ENCODE measurements at places on chromosomes 5 and 9.

GRCh38 chr9:86798966-86799365 lies 148.3 kb downstream of the GAS1 start:
- DNase-seq: no peak

DNA sequence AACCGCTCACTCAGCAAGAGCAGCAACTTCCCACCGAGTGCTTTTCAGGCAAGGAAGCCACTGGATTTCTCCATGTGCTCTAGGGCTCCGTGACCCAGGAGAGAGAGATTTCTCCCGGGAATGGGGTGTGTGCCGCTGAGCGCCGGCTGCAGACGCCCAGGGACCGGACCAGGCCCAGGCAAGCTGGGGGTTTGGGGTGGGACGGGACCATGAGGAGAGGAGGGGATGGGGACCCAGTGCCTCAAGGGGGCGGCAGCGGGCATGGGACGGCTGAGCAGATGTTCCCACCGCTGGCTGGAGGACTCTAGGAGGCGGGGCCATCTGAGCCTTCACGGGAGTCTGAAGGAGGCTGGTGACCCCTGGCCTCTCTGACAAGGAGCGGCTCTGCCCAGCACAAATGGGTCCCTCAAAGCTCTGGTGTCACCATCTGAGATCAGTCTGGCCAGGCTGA lies 8.5 kb downstream of the LCN9 start:
- DNase-seq: no peak

- DNase-seq: no peak
Observed at GRCh38 chr9:87973730-87974292, 522 bp downstream of the CDK20 start.

- no peak for DNase-seq
Observed at GRCh38 chr5:145723516-145723915, 111.6 kb downstream of the PRELID2 start.

- DNase-seq: no peak
Observed at GRCh38 chr5:136814619-136815378, 449.5 kb upstream of the TRPC7 start.

DNA sequence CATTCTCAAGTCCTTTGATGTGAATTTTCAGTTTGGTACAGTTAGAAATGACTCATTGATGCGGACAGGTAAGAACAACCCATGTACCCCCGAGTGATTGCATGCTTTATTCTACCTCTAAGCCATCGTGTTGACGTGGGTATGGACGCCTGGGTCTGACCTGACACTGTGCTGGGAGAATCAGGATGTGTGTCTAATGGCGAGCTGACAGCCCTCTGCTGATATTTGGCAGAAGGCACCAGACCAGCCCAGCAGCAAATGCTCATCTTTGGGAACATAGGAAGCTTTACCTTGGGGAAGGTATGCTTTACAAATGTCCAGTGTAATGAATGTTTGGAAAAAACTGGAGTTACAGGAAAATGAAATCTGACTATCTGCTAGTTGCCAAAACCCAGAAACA lies 20.1 kb downstream of the SLC46A2 start:
- DNase-seq: no peak

DNA sequence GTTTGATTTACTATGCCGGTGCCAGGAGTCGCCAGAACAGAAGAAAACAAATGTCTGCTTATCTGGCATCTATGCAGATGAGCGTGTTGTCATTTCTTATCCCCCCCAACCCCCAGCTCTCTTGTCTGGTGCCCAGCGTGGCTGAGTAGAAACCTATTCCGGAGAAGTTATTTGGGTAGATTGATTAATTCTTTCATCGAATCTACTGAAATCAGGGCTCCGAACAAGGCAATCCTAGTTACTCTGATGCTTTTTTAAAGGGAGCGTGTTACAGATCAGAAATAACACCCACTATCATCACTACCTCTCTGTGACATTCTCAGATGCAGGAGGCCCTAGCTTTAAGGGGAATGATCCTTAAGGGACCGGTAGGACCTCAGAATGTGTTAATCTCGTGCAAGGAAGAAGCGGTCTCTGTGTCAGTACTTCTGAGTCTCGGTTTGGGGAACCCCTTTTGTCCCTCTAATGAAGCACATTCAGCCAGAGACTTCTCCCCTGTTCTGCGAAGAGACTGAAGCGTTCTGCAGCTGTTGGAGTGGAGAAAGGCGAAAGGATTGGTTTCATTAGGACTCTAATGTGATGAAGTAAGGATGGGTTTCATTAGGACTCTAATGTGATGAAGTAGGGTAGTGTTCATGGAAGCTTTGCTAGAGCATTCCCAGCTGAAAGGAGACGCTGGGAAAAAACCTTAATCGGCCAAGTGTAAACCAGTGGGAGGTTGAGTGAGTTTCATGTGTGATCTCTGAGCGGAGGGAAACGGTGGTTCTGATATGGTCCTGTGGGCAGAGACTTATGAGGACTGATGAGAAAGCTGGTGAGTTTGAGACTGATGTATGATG lies 1.5 kb downstream of the PIP5K1B start:
- DNase-seq: no peak

DNA sequence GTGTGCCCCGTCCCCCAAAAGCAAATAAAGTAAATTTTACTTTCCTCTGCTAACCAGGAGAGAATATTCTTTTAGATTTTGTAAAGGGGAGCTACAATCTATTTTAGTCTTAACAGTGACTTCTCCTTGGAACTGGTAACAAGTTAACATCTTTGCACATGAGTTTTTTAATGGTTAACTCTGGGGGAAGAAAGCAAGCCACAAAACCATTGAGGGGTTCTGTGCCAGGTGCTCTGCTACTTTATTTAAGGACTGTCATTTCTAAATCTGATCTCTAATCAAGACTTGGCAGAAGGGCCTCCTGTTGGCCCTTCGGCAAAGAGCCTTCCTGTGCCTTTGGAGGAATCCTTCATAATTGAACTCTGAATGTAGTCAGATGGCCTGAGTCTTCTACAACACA lies 153.4 kb downstream of the SLC12A2 start:
- no peak for DNase-seq

- no peak for DNase-seq
Observed at GRCh38 chr5:97453263-97453662, 270.2 kb upstream of the RIOK2 start.

DNA sequence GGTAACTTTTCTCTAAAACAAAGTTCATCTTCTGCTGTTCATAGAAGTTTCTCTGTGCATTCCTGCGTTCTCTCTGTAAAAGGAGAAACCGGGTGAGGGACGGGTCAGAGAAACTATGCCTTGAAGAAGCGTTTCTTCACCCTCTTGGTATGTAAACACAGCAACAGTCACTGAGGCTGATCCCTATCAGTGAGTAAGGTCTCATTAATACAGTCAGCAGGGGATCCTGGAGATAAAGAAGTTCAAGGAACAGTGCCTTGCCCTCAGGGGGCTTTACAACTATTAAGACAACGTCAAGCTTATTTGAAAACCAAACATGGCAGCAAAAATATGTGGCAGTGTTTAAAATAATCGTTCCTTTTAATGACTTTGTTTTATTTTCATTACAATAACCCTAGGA lies 202.9 kb upstream of the IL12B start:
- no peak for DNase-seq

GRCh38 chr5:158392753-158393152 lies 533.8 kb upstream of the CLINT1 start:
- DNase-seq: no peak

DNA sequence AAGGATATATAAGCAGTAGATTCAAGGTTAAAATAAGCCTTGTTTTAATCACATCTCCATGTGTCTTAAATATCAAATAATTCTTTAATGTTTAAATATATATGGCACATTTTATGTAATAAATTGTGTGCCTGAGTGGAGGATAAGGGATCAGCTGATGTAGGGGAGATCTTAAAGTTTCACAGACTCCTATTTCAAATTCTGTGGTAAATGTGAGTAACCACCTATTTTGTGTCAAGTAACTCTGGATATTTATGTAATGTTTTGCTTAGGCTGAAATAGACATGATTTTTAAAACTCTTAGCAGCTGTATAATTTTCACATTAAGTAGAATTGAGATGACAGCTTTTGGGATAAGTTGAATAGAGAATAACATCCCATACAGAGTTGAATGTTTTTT lies 41.3 kb upstream of the ITGA2 start:
- no peak for DNase-seq

GRCh38 chr5:132260714-132261551 lies 3.4 kb downstream of the PDLIM4 start:
- no peak for DNase-seq

DNA sequence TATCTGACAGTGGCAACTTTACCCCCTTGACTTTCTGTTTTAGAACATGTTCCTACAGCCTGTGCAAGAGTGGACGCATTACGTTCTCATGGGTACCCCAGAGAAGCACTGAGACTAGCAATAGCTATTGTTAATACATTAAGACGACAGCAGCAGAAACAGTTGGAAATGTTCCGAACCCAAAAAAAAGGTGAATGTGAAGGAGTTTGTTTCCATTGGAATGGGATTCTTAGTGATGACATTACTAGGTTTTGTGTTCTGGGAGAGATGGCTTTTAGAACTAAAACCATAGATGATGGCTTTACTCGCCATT lies 194.1 kb downstream of the ZSWIM6 start:
- DNase-seq: no peak

DNA sequence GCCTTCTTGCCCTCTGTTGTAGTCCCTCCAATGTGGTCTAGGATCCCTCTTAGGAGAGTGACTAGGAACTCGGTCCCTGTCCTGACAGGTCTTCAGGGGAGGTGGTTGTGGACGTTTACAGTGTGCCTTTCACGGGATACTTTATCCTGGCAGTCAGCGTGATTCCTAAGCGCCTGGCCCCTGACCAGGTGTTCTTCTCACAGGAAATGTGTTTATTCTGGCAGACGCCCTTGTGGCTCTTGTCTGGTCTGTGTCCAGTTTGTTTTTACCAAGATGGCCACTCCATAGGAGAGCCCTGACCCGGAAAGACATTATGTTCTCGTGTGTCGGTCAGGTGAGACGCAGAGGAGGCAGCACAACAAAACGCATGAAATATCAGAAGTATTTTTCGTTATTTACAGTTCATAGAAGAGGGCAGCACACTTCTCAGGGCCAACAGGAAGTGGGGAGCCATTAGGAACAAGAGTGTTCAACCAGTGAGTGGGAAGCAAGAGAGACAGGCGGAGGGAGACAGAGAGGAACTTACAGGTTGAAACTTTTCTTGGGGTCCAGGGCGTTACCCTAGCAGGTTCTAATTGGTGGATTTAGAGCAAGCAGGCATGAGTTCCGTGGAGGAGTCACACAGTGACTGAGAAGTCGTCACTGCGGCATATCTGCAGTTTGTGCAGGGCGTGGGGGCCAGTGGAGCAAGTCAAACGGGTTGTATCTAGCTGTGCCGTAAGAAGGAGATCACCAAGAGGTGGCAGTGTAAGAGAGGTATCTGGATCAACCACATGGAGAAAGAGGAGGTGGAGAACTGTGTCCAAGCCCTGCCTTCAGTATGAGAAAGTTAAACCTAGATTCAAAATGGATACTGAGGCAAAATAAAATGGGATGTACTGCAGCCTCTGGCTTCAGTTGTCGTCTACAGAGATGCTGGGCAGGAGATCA lies 412.9 kb downstream of the ZSWIM6 start:
- no peak for DNase-seq

- DNase-seq: no peak
Observed at GRCh38 chr9:114820776-114821501, 15.1 kb upstream of the TNFSF15 start.

- DNase-seq: no peak
Observed at GRCh38 chr9:129489838-129490582, 130.9 kb downstream of the C9orf50 start.

DNA sequence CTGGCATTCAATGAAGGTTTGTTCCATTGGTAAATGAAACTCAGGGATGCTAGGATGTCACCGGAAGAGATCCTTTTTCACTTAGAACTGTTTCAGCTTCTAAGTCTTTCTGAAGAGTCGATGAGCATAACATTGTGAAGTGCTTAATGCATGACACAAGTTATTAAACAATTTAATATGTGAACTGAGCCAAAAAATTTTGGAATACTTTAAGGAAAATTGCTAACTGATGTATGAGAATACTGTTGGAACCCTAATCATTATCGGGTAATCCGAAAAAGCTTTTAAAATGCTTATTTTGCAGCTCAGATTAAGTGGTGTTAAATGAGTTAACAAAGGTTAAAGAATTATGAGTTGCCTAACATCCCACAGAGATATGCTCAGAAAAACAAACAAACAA lies 34.9 kb downstream of the DMRT2 start:
- no peak for DNase-seq

DNA sequence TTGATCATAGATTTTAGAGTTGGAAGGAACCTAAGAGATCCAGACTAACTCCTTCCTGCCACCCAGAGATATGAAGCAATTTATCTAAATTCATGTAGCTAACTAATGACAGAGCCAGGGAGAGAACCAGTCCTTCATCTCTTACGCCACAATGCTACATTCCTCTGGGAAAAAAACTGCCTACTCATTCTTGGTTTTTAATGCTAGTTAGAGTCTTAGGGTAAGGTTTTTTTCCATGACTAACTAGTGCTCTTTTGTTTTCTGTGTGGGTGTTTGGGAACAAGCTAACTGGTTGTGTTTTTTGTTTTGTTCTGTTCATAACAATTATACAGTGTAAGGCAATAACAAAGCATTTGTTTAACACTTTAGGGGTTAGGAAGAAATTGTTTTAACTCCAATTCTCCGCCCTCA lies 52.4 kb downstream of the SLC44A1 start:
- DNase-seq: peak; percentile 11

DNA sequence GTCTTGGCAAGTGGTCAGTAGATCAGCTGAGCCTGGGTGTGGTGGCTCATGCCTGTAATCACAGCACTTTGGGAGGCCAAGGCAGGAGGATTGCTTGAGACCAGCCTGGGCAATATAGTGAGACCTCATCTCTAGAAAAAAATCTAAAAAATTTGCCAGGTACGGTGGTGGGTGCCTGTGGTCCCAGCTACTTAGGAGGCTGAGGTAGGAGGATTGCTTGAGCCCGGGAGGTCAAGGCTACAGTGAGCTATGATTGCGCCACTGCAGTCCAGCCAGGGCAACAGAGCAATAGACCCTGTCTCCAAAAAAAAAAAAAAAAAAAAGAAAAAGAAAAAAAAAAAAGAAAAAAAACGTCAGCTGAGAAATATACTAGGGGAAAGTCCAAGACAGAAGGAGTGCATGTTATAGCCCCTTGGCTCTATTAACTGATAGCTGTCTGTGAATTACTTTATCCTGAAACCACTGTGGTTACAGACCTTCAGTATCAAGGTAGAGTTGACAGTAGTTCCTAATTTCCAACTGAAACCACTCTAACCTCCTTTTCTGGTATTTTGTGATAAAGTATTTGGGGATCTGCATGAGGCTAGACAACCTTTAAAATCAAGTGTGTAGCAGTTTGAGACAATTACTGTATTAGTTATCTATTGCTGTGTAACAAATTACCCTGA lies 2.3 kb upstream of the INIP start:
- DNase-seq: no peak

DNA sequence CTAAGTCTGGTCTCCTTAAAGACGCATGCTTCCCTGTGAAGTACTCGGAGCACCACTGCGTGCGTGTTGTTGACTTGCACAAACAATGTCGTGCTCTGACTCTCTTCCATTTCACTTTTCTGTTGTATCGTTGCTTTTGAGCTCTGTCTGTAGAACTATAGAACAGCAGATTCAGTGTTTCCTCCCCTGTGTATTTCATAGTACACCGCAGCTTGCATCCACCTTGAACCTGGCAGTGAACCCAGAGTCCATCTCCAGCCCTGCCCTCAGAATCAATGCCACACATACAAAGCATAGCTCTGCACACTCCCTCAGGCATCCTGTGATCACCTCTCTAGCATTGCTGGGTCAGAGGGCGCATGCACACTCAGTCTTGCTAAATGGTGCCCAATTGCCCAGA lies 37.2 kb upstream of the ADAMTS2 start:
- no peak for DNase-seq

- DNase-seq: no peak
Observed at GRCh38 chr9:12813960-12814876, 39.4 kb downstream of the LURAP1L start.

- DNase-seq: no peak
Observed at GRCh38 chr9:103942651-103943050, 151.5 kb upstream of the SMC2 start.

- no peak for DNase-seq
Observed at GRCh38 chr5:173612948-173613347, 3.5 kb downstream of the BOD1 start.

Data from HL-60 (cell line).